ENCODE measurements at places on chromosomes 5 and 9.

- DNase-seq, result no peak
Observed at GRCh38 chr9:125972012-125972729, 225.0 kb downstream of the PBX3 start.

- DNase-seq, result no peak
Observed at GRCh38 chr9:99137225-99137624, 32.3 kb downstream of the TGFBR1 start.

DNA sequence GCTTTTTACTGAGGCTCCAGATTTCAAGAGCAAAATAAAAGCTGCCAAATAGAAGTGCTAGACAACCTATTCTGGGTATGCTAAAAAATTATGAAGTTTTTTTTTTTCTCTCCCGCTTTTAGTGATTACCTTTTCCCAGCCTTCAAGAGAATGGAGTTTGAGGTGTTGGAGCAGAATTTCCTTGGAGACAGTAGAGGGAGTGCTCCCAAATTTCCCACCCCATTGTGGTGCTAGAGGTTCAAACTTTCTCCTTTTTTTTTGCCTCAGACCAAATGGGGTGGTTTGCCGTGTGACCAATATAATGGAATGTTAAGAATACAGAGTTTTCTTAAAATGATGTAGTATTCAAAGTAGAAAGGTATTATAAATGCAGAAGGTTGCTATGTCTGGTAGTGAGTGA lies 244.2 kb upstream of the RIOK2 start:
- DNase-seq, result no peak

- DNase-seq, result no peak
Observed at GRCh38 chr9:119224431-119224830, 144.8 kb downstream of the BRINP1 start.

- DNase-seq, result no peak
Observed at GRCh38 chr5:149410071-149410470, 31.0 kb upstream of the IL17B start.

DNA sequence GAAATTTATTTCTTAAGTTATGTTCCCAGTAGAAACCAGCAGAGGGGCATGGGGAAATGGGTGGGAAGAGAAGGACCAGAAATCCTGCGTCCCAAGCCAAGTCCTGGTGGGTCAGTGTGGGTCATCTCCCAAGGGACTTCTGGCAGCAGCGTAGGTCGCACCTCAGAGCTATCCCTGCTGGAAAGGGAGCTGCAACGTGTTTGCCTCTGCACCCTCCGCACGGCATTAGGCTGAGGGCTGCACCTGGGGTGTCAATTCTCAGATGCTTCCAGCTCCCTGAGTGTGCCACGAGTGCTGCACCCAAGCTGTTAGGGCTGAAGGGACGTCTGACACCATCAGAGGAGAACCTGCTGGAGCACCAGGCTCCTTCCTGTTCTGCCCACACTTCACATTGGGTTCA lies 182.8 kb downstream of the CACNA1B start:
- DNase-seq, result no peak

- no peak for DNase-seq
Observed at GRCh38 chr9:128150594-128151308, 1.5 kb downstream of the LCN2 start.

GRCh38 chr5:130708754-130709153 lies 456.3 kb downstream of the HINT1 start:
- no peak for DNase-seq

- no peak for DNase-seq
Observed at GRCh38 chr9:95509851-95510708, 6.7 kb downstream of the PTCH1 start.

GRCh38 chr9:81787747-81788632 lies 98.6 kb upstream of the TLE1 start:
- no peak for DNase-seq

DNA sequence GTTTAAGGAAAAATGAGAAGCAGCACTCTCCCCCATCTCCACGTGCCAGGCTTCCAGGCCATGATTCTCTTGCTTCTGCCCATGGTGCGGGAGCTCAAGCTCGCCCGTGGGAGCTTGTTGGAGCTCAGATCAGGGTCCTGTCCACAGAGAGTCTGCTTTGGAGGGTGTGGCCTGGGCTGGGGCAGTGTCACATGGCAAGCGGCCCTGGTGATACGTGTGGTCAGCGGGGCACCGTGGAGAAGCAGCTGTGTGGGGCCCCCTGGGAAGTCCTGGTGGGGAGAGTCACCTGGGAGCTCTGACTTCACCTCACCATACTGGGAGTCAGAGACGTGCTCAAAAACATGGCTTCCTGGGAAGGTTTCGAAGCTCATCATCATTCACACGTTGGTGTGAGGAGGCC lies 275.3 kb downstream of the GADD45G start:
- no peak for DNase-seq

- no peak for DNase-seq
Observed at GRCh38 chr5:151215546-151215880, 8.4 kb downstream of the CCDC69 start.

DNA sequence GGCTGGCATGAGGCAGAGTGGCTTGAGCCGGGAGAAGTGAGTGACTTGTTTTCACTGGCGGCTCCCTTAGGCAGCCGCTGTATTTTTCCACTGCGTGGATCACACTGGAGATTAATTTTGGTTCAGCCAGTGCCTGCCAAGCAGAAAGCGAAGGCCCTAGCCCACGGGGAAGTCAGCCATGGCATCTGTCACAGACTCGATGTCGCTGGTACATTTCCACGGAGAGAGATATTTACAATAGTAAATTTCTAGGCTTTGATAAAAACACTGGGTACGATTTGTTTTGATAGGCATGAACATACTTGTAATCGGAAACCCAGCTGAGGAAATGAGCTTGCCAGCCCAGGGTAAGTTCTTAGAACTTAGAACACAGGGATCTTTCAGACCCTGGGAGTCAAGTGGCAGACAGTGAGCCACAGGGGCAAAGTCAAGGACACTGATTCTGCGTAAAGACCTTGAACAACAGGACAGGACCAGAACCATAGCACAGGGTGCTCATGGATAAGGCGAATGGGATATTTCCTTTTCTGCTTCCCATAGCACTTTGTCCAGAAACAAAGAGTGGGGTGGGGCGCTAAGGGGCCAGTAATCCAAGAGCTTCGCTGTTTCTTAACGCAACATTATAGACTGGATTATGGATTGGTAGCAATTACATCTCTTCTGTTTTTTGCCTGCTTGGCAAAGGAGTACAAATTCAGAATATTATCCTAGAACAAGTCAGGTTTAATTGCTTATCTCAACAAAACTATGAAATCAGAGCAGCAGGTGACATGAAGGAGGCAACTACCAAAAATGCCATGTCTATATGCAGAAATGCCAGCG lies 4.5 kb downstream of the DUSP1 start:
- DNase-seq, result peak; percentile 41

DNA sequence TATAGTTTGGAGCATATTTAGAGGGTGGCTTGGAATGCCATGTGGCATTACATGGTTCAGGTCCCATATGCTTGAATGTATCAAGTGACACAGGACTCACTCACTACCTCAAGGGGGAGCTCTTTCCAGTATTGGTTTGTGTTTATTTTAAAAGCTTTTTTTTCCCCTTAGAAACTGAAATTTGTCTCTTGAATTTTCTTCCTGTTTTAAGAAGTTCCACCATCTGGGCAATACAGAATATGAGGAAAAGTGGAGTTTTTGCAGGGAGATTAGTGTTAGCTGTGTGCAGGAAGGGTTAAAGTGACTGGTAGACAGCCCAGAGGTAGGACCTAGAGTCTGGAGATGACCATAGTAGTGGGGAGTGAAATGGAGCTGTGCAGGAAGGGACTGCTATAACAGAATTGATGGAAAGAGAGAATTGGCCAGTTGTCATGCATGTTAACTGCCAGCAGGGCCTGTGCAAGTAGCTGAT lies 36.6 kb downstream of the CTNNA1 start:
- DNase-seq, result peak; percentile 20

GRCh38 chr5:181181650-181182565 lies 23.1 kb downstream of the TRIM7 start:
- peak; percentile 82 for DNase-seq

- DNase-seq, result no peak
Observed at GRCh38 chr5:172144291-172144815, 43.7 kb downstream of the STK10 start.

DNA sequence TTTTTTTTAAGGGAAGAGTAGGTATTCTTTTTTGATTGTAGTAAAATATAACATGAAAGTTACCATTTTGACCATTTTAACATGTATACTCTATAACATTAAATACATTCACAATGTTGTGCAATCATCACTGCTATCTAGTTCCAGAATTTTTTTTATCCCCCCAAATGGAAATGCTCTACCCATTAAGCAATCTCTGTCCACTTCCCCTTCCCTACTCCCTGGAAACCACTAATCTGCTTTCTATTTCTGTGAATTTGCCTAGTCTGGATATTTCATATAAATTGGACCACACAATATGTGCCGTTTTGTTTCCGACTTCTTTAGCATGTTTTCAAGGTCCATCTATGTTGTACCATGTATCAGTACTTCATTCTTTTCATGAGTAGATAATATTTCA lies 429.5 kb downstream of the TLE1 start:
- DNase-seq, result no peak

- no peak for DNase-seq
Observed at GRCh38 chr5:60230456-60230855, 336.9 kb upstream of the PDE4D start.

- DNase-seq, result no peak
Observed at GRCh38 chr9:38027714-38028113, 41.3 kb downstream of the SHB start.

- DNase-seq, result no peak
Observed at GRCh38 chr5:54904425-54904824, 81.0 kb downstream of the ESM1 start.

- DNase-seq, result no peak
Observed at GRCh38 chr9:89853161-89853560, 248.3 kb downstream of the GADD45G start.

DNA sequence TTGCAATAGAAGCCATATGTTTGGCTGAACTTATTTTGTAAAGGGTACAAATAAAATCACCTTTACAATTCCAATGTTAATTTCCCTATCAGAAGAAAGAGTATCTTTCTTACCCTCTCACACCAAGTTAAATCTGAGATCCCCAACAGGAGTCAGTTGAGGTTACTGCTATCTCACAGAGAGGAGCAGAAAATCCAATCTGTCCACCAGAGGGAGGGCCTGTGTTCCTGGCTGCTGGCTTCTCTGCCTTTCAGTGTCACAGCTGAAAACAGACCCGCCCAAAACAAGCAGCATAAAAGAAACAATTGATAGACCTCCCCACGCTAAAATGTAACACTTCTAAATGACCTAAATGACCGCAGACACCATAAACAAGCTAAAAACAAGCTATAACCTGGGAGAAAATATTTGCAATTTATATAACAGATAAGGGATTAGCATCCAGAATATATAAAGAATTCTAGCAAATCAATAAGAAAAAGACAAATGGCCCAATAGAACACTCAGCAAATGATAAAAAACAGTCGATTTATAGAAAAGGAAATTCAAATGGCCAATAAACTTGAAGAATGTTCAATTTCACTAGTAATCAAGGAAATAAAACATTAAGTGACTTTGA lies 24.5 kb upstream of the MVB12B start:
- peak; percentile 66 for DNase-seq

GRCh38 chr5:60578315-60578714 lies 121.7 kb downstream of the DEPDC1B start:
- no peak for DNase-seq

DNA sequence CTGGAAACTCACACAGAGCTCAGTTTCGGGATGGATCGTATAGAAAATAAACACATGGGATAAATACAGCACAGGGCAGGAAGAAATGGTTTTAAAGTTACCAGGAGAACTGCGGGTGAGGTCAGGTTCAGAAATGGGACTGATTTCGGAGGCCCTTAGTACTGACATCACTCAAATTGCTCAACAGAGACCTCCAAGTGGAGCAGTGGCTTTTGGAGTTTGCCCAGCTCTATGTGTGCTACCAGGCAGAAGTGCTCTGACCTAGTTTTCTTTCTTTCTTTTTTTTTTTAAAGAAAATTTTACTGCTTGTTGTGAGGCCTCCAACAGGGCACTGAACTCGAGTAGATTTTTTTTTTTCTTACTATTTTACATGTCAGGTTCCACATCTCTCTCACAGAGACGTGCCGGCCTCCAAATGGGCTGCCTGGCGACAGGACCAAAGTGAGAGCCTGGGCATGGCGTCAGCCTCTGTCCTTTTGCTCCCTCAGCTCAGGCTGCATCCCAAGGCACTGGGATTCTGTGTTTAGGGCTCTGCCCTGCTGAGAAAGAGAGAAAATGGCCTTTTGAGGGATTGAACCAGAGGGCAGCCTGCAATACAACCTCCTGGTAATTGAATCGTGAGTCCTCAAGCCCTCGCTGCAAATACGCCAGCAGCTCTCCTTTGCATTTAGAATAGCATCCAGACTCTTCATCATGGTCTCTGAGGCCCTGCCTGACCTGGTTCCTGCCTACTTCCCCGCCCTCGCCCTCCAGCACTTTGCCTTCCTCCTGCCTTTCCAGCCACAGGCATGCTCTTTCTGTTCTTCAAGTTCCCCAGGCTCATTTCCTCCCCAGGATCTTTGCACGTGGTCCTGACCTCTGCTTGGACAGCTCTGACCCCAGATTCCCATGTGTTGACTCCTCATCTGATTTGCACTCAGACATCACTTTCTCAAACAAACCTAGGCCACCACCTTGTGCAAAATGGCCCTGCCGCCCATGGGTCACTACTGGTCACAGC lies 173.5 kb downstream of the FGF1 start:
- DNase-seq, result peak; percentile 36

DNA sequence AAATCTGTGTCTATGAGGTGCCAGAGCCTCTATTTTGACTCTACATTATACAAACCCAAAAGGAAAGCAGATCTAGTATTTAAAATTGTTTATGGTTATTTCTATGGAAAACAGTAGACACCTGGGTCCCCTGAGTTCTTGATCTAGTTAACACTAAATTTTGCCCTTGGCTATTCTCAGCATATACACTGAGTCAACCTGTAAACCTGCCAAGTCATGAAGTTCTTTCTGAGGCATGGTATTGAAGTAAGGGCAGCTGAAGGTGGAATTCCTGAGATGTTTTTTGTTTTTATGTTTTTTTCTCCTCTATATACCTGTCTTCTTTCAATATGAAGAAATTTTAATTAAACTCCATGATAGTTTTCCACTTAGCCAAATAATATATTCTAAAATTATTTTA lies 120.2 kb downstream of the PDE4D start:
- DNase-seq, result no peak

DNA sequence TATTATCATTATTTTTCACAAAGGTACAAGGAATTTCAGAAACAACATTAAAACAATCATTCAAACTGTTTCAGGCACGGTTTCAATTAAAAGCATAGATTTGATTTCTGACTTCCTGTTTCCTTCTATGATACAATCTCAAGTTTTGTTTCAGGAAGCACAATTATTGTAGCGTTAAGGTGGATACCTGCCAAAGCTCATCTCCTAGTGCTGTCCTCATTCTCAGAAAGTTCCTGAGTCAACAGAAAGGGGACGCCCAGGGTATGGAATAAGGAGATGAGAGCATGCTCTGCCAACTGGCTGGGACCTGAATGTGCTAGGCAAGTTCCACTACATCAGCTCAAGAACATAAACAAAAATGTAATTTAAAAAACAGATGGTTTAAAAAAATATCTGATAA lies 2.0 kb upstream of the TRIM14 start:
- DNase-seq, result no peak

GRCh38 chr5:170843870-170844269 lies 17.9 kb upstream of the RANBP17 start:
- no peak for DNase-seq

- no peak for DNase-seq
Observed at GRCh38 chr5:135696317-135696716, 117.5 kb upstream of the CXCL14 start.

All from retina (tissue), 1 donor.